ENCODE measurements at places on chromosomes 11 and 22. TPM values are rescaled to one million over a fixed set of nuclear protein-coding genes. Genes with fewer than 3 reads are reported as not detected.

GRCh38 chr11:128302425-128303186 is 284.8 kb downstream of the ETS1 start:
- peak; percentile 79 for DNase-seq

GRCh38 chr11:70164705-70165104 is 38.4 kb upstream of the FADD start:
- no peak for DNase-seq

DNA sequence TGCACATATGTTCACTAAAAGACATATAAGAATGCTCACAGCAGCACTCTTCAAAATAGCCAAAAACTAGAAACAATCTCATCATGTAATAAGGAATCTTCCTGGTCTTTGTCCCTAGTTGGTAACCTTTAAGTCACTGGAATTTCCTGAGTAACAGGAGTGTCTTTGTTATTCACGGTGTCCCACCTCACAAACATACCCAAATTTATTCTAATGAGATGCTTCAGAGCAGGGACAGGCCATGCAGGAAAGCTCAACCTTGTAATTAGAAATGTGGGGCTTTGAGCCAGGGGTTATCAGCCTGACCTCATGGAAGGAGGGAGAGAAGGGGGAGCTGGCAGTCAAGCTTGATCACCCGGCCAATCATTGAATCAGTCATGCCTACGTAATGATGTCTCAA is 40.3 kb upstream of the NFRKB start:
- no peak for DNase-seq

DNA sequence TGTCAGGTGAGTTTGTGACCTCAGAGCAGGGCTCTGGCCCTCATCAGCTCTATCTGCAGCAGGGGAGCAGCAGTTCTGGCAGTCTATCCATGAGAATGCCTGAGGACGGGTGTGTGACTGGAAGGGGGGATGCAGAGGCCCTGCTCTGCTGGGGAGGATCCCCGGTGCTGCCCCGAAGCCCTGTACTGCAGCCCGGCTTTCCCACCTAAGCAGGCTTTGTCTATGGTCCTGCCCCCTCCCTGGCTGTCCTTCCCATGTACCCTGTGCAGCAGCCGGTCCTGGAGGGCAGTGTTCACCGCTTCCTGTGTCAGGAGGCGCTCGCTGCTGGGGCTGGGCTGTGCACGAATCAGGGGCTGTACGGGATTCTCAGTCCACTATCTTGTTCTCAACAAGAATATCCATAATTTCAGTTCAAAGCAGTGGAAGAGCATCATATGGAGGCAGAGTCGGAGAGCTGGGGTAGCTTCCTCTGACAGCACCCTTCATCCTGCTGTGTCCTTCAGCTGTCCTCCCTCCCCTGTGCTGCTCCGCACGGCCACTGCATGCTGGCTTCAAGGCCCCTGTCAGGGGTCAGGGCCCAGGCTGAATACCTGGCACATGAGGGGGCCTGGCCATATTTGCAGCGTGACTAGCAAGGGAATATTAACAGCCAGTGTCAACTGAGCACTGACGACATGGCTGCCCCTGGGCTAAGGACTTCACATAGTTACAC is 125.2 kb downstream of the CTTN start:
- DNase-seq, result no peak

DNA sequence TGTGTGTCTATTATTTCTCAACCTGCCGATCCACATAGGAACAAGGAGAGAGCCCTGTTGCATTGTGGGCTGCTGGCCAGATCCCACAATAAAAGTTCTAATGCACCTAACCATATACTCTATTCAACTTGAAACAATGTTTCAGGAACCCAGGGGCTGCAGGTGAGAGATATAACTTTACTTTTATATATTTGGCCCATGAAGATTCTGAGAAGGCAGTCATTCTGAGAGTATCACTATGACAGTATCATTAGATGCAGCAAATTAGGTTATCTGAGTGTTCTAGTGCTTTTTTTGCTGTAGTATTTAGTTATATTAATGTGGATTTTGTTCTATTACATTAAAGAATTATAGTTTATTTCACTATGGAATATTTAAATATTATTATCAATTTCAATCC is 655.1 kb upstream of the ARHGAP42 start:
- DNase-seq, result no peak

DNA sequence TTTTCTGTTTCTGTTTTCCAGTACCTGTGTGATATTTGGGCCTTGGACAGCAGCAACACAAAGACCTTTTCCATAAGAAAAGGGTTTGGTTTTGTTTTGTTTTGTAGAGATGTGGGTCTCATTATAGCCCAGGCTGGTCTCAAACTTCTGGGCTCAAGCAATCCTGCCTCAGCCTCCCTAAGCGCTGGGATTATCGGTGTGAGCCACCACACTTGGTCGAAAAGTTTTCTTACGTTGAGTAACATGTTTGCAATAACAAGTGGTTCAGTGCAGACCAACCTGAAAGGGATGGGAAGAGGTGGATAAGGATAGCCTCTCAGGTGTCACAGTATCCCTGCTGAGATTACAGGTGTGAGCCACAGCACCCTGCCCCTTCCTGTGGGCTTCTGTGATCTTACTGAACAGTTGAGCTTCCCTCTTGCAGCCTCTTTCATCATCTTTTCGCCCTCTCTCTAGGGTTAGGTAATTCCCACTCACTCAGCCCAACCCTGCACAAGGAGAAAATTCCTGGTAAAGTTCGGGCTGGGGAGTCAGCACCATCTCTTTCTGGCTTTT is 3.5 kb upstream of the MRPL48 start:
- peak; percentile 28 for DNase-seq

GRCh38 chr11:15204711-15205110 is 90.0 kb downstream of the INSC start:
- DNase-seq, result no peak

C11orf86 gene
- not detected for total RNA-seq

DNA sequence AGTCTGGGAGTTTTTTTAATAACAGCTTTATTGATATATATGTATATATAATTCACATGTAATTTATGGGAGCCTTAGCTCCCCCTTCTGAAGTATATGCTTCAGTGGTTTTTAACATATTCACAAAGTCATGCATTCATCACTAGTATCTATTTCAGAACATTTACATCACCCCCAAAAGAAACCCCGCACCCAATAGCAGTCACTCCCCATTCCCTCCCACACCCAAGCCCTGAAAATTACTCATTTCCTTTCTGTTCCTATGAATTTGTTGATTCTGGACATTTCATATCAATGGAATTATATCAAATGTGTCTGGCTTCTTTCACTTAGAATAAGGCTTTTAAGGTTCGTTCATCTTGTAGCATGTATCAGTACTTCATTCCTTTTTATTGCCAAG is 35.6 kb upstream of the SYT7 start:
- no peak for DNase-seq

SLC22A12 gene
- total RNA-seq, result not detected

ZNF202 gene
- total RNA-seq, result 6.4 TPM

GRCh38 chr11:35292279-35292678 is 127.1 kb downstream of the SLC1A2 start:
- peak; percentile 15 for DNase-seq

LRRC10B gene
- not detected for total RNA-seq

ANKK1 gene
- not detected for total RNA-seq

GRCh38 chr22:40739721-40740120 is 60.4 kb downstream of the MCHR1 start:
- DNase-seq, result no peak

DNA sequence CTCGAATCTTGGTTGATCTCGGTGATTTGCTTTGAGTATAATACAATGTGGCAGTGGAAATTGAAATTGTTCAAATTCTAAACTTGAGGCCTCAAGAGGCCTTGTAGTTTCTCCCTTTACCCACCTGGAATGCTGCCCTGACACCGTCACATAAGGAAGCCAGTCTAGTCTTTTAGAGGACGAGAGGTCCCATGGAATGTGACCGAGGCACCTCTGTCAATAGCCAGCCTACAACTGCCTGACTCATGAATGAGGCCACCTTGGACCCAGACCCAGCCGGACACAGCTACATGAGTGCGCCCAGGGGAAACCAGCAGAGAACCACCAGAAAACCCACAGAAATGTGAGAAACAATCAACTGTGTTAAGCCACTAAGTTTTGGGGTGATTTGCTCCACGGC is 52.5 kb downstream of the RPL27A start:
- DNase-seq, result no peak

- no peak for DNase-seq
Observed at GRCh38 chr22:45376009-45376408, 37.4 kb downstream of the SMC1B start.

DNA sequence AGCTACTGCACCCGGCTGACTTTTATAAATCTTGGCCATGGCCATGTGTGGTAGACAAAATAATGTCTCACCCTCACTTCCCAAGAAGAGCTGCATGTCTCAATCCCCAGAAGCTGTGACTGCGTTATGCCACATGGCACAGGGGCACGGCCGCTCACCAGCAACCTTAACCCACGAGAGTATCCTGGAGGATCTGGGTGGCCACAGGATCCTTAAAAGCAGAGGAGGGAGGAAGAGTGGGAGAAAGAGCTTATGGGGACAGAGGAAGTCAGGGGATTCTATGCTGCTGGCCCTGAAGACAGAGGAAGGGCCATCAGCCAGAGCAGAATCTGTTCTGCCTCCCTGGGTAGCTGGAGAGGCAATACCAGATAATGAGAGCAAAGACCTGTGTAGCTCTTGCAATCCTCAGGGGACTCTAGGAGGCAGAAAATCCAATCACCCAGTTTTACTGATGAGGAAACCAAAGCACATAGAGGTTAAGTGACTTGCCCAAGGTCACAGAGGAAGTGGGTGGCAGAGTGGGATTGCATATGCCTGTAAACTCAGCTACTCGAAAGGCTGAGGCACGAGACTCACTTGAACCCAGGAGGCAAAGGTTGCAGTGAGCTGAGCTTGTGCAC is 55.3 kb downstream of the CELSR1 start:
- no peak for DNase-seq

GRCh38 chr22:45885171-45885840 is 91.7 kb downstream of the WNT7B start:
- no peak for DNase-seq

GRCh38 chr11:26944866-26945664 is 48.8 kb upstream of the FIBIN start:
- no peak for DNase-seq

SCUBE2 gene
- total RNA-seq, result 0.31 TPM

- DNase-seq, result peak; percentile 7
Observed at GRCh38 chr22:37210041-37210803, 2.1 kb downstream of the SSTR3 start.

GRK3 gene
- total RNA-seq, result 8.9 TPM

DNA sequence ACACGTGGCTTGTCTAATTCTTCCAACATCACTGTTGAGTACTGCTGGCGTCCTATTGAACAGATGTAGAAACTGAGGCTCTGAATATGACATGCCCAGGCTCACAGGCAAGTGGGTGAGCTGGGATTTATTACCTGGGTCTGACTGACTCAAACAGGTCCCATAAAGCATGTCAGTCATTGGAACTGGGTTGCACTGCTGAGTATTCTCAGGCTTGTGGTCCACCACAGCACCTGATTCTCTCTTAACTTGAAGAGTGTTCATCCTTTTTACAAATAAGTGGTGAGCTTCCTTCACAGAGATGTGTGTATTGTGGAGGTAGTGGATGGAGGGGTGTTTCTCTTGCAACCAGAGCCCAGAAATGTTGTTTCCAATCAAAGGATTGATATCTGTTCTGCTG is 44.5 kb downstream of the SC5D start:
- DNase-seq, result peak; percentile 14

GRCh38 chr11:120899720-120900119 is 124.2 kb upstream of the TBCEL start:
- DNase-seq, result no peak

DBX1 gene
- total RNA-seq, result not detected
